ENCODE measurements at places on chromosomes 7 and 10. TPM values are rescaled to one million over a fixed set of nuclear protein-coding genes. Genes with fewer than 3 reads are reported as not detected.

- H3K4me1 ChIP-seq, result peaks cover 51% of the 10 kb centered on the region
- DNase-seq, result peak; percentile 52
- no peak overlapping the region for H3K4me3 ChIP-seq
- peak overlapping the region; percentile 94 for H3K27ac ChIP-seq
- peaks cover 40% of the 10 kb centered on the region for H3K36me3 ChIP-seq
- H3K27me3 ChIP-seq, result no peaks in the 10 kb centered on the region
Measured at GRCh38 chr7:4747746-4748145, 27.7 kb upstream of the AP5Z1 start.

The WNT8B gene
- 0.09 TPM for polyA plus RNA-seq

- no peaks in the 10 kb centered on the region for H3K36me3 ChIP-seq
- DNase-seq, result peak; percentile 4
- no peaks in the 10 kb centered on the region for H3K27me3 ChIP-seq
Measured at GRCh38 chr7:104035351-104035750, 45.9 kb upstream of the RELN start.

GRCh38 chr10:12432402-12433189 lies 83.2 kb downstream of the CAMK1D start:
- no peaks in the 10 kb centered on the region for H3K36me3 ChIP-seq
- DNase-seq, result no peak
- no peaks in the 10 kb centered on the region for H3K27me3 ChIP-seq
- H3K4me3 ChIP-seq, result no peak overlapping the region

DNA sequence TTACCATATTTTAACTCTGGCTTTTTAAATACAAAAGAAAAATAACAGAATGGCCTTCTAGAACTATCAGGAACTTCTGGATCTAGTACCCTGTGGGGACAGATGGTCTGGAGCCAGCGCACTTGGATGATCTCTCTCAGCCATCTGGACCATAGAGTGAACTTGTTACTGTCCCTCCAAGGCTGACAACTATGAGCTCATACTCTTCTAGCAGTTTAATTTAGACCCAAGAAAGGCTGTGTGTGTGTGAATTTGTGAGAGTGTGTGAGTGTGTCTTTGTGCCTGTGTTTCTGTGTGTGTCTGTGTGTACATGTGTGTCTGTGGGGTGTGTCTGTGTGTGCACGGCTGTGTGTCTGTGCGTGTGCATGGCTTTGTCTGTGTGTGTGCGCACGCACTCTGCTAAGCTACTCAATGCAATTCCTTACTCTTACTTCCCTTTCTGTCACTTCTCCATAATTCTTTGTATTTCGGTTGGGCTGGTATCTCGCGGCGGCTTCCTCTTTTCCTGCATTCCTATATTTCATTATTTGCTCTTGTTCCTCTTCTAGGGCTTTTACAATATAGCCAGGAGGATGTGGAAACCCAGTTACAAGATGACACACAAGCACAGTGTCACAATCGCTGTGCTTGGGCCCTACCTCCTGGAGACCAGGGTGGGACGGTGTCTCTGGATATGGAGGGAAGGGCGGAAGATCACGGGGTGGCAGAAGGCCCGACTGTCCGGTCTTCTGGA lies 51.9 kb downstream of the IKZF1 start:
- no peak for DNase-seq
- no peaks in the 10 kb centered on the region for H3K36me3 ChIP-seq
- peaks cover 2% of the 10 kb centered on the region for H3K27me3 ChIP-seq
- H3K27ac ChIP-seq, result no peak overlapping the region

The SYCE1 gene
- polyA plus RNA-seq, result 0.51 TPM

DNA sequence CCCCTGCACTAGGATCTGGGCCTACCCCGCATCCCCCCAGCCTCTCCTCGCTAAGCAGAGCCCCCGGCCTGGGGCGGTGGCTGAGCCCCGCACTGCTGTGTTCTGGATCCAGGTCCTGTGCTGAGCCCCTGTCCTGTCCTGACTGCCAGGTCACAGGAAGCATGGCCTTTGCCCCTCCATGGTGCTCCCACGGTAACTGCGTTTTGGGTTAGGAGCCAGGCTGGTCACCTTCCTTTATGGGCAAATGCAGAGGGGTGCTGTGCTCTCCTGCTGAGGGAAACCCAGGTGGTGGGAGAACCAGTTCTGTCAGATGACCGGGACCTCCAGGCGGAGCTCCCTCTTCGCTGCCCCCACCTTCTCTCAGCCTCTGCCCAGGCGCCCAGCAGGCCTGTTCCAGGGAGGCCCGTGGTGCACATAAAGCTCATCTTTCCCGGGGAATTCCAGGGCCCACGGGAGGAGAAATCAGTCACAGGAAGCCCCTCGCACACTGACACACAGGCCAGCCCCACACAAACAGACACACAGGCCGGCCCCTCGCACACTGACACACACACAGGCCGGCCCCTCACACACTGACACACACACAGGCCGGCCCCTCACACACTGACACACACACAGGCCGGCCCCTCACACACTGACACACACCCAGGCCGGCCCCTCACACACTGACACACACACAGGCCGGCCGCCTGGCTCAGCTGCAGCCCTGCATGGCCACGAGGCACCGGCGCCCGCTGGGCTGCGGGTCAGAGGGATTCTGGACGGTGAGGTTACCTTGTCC lies 75.6 kb downstream of the CFAP46 start:
- H3K27ac ChIP-seq, result no peak overlapping the region
- DNase-seq, result no peak
- peaks cover 5% of the 10 kb centered on the region for H3K27me3 ChIP-seq
- no peaks in the 10 kb centered on the region for H3K4me1 ChIP-seq
- H3K4me3 ChIP-seq, result no peak overlapping the region

DNA sequence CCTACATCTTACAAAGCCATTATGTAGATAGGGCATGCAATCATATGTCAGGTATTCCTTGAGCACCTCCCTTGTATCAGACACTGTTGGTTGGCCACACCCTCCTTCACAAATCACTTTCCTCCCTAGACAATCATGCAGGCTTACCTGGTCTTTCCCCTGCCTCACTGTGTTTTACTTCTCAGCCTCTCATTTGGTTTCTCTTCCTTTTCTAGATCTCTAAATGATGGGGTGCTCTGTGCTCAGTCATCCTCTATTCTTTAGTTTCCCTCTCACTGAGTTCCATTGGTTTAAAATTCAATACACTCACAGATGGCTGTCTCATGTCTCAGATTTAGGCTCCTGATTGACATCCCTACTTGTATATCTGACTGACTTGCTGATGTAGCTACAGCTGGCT lies 31.4 kb downstream of the ANK3 start:
- no peaks in the 10 kb centered on the region for H3K27me3 ChIP-seq
- H3K4me1 ChIP-seq, result no peaks in the 10 kb centered on the region
- no peak overlapping the region for H3K27ac ChIP-seq

DNA sequence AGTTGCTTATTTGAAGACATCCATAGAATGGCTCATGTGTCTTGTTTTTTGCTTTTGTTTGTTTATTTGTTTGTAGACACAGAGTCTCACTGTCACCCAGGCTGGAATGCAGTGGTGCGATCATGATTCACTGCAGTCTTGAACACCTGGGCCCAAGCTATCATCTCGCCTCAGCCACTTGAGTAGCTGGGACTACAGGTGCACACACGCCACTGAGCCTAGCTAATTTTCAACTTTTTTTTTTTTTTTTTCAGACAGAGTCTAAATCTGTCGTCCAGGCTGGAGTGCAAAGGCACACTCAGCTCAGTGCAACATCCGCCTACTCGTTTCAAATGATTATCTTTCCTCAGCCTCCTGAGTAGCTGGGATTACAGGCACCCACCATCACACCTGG lies 83.3 kb upstream of the KLF6 start:
- H3K4me1 ChIP-seq, result peaks cover 39% of the 10 kb centered on the region
- H3K27ac ChIP-seq, result peak overlapping the region; percentile 83
- no peak for DNase-seq
- no peak overlapping the region for H3K4me3 ChIP-seq
- no peaks in the 10 kb centered on the region for H3K36me3 ChIP-seq
- H3K27me3 ChIP-seq, result no peaks in the 10 kb centered on the region

- no peak overlapping the region for H3K27ac ChIP-seq
- no peaks in the 10 kb centered on the region for H3K4me1 ChIP-seq
- H3K27me3 ChIP-seq, result no peaks in the 10 kb centered on the region
- no peak overlapping the region for H3K4me3 ChIP-seq
Measured at GRCh38 chr7:38704751-38705150, 73.6 kb upstream of the AMPH start.

- H3K27me3 ChIP-seq, result peaks cover 67% of the 10 kb centered on the region
- H3K4me1 ChIP-seq, result peaks cover 8% of the 10 kb centered on the region
- no peak for DNase-seq
- no peak overlapping the region for H3K4me3 ChIP-seq
- no peaks in the 10 kb centered on the region for H3K36me3 ChIP-seq
- no peak overlapping the region for H3K27ac ChIP-seq
Measured at GRCh38 chr10:71399946-71400345, 3.2 kb downstream of the CDH23 start.

DNA sequence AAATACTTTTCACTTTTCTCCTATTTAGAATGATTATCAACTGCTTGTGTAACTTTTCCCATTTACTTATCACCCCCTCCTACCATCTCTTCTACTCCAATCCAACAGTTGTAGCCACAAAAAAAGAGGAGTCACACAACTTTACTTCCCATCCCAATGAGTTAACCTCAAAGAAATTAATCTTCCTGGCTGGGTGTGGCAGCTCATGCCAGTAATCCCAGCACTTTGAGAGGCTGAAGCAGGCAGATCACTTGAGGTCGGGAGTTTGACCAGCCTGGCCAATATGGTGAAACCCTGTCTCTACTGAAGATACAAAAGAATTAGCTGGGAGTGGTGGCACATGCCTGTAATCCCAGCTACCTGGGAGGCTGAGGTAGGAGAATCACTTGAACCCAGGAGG lies 19.9 kb downstream of the SYPL1 start:
- no peaks in the 10 kb centered on the region for H3K27me3 ChIP-seq
- no peak overlapping the region for H3K27ac ChIP-seq
- no peaks in the 10 kb centered on the region for H3K4me1 ChIP-seq
- H3K36me3 ChIP-seq, result peaks cover 30% of the 10 kb centered on the region

- H3K4me1 ChIP-seq, result no peaks in the 10 kb centered on the region
- H3K27ac ChIP-seq, result no peak overlapping the region
Measured at GRCh38 chr7:90618876-90619275, 22.8 kb downstream of the CDK14 start.

DNA sequence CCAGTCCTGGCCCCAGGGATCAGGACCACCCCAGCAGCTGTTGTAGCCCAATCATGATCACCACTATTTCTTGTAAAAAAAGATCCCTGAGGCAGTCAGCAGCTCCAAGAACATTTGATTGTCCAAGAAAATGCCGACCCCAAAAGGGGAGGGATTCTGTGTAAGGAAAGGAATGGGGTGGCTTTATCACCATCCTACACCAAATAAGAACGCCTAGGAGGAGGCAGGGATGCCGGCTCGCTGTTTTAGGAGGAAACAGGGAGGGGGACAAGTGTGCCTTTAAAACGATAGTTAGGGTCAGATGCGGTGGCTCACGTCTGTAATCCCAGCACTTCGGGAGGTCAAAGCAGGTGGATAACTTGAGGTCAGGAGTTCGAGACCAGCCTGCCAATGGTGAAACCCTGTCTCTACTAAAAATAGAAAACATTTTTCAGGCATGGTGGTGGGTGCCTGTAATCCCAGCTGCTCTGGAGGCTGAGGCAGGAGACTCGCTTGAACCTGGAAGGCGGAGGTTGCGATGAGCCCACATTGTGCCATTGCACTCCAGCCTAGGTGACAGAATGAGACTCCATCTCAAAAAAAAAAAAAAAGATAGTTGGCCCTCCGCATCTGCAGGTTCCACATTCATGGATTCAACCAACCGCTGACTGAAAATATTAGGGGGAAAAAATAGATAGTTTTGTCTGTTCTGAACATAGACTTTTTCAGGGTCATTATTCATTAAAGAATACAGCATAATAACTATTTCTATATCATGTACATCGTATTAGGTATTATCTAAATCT lies 63.6 kb downstream of the PDIA4 start:
- peak overlapping the region; percentile 61 for H3K4me3 ChIP-seq
- no peaks in the 10 kb centered on the region for H3K4me1 ChIP-seq

- DNase-seq, result no peak
- H3K27me3 ChIP-seq, result peaks cover 41% of the 10 kb centered on the region
- peaks cover 18% of the 10 kb centered on the region for H3K4me1 ChIP-seq
- peak overlapping the region; percentile 38 for H3K27ac ChIP-seq
- no peaks in the 10 kb centered on the region for H3K36me3 ChIP-seq
Measured at GRCh38 chr10:71965623-71966022, 1.4 kb downstream of the CHST3 start.

The MLXIPL gene
- polyA plus RNA-seq, result 195 TPM

The UPF2 gene
- 20.9 TPM for polyA plus RNA-seq

DNA sequence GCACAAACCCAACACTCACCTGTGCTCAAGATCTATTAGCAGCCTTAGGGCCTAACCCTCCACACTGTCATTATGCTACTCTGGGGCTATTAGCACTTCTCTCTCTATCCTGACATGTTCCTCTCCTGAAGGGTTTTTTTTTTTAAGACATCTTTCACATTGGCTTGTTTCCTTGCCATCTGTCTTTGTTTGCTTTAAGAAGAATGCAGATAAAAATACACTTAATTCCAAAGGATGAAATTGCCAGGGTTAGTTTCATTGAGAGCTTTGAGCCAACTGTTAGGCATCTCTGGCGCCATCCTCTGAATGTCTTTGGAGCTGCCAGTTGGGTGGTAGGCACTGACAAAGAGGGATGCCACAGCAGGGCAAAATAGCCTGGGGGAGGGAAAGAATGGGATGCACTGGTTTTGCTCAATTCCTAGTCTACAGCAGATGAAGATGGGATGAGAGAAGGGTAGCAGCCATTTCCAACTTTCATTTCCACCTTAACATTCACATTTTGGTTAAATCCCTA lies 399.2 kb downstream of the SORCS1 start:
- no peaks in the 10 kb centered on the region for H3K27me3 ChIP-seq
- no peaks in the 10 kb centered on the region for H3K36me3 ChIP-seq
- no peak overlapping the region for H3K27ac ChIP-seq
- DNase-seq, result no peak

DNA sequence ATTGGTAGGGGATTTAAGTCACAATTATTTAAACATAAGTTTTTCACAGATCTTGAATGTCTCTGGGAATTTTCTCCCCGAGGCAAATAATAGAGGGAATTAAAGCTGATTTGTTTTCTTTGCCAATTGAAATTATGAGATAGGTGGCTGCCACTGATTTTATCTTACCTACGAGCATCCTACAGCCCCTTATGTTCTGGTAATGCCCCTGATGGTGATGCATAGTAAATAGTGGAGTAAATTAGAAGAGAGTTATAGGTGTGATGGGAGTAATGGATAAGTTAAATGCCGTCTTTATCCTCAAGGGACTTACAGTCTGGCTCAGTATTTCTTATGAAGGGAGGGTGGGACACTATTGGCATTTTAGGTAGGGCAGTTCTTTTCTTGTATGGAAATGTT lies 58.1 kb downstream of the HDAC9 start:
- H3K4me1 ChIP-seq, result no peaks in the 10 kb centered on the region
- no peaks in the 10 kb centered on the region for H3K36me3 ChIP-seq
- H3K4me3 ChIP-seq, result no peak overlapping the region
- no peak overlapping the region for H3K27ac ChIP-seq
- H3K27me3 ChIP-seq, result no peaks in the 10 kb centered on the region

GRCh38 chr7:56077681-56078080 lies 13.6 kb downstream of the SUMF2 start:
- no peak for DNase-seq
- peaks cover 3% of the 10 kb centered on the region for H3K4me1 ChIP-seq

The FGL2 gene
- polyA plus RNA-seq, result 50.6 TPM

- peaks cover 7% of the 10 kb centered on the region for H3K4me1 ChIP-seq
- peaks cover 10% of the 10 kb centered on the region for H3K27me3 ChIP-seq
- DNase-seq, result no peak
- H3K27ac ChIP-seq, result no peak overlapping the region
- no peak overlapping the region for H3K4me3 ChIP-seq
- H3K36me3 ChIP-seq, result no peaks in the 10 kb centered on the region
Measured at GRCh38 chr10:111083222-111084095, 6.6 kb downstream of the ADRA2A start.

The KCNIP2 gene
- polyA plus RNA-seq, result 21.2 TPM

GRCh38 chr10:102229810-102230263 lies 3.7 kb downstream of the ELOVL3 start:
- peaks cover 81% of the 10 kb centered on the region for H3K27me3 ChIP-seq
- peaks cover 18% of the 10 kb centered on the region for H3K4me1 ChIP-seq
- peak overlapping the region; percentile 15 for H3K4me3 ChIP-seq
- H3K36me3 ChIP-seq, result no peaks in the 10 kb centered on the region
- peak; percentile 77 for DNase-seq
